ENCODE measurements at places on chromosomes 12 and 14.

GRCh38 chr14:42869681-42870080 is 1263.0 kb downstream of the LRFN5 start:
- DNase-seq = no peak

DNA sequence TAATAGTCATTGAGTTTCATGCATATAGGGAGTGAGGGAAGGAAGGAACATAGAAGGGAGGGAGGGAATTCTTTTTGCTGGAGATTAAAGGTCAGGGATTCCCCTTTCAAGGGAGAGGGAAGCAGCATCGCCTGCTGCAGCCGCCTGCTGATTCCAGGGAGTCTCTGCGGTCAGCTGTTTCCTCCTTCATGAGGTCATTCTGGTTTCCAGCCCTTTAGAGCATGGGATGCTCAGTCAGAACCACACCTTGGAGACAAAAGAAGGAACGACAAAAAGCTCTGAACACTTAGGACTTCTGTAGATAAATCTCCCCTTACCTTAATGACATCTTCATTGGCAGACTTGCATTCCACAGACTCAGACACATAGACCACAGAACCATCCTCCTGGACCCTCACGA is 923.0 kb upstream of the TMEM132C start:
- DNase-seq = no peak

GRCh38 chr12:25734529-25735180 is 181.6 kb upstream of the LMNTD1 start:
- no peak for DNase-seq

GRCh38 chr14:31166271-31166561 is 41.4 kb downstream of the HECTD1 start:
- no peak for DNase-seq

DNA sequence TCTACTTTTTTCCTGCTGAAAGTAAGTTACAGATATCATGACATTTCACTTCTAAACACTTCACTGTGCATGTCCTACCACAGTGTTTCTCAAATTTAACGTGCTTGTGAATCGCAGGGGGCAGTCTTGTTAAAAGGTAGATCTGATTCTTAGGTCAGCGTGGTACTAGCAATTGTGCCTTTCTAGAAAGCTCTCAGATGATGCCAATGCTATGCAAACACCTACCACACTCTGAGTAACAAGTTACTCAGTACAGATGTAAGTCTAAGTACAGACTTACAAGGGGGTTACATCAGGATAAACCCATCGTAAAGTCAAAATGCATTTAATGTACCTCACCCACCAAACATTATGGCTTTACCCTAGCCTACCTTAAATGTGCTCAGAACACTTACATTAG is 22.4 kb downstream of the TM7SF3 start:
- no peak for DNase-seq

DNA sequence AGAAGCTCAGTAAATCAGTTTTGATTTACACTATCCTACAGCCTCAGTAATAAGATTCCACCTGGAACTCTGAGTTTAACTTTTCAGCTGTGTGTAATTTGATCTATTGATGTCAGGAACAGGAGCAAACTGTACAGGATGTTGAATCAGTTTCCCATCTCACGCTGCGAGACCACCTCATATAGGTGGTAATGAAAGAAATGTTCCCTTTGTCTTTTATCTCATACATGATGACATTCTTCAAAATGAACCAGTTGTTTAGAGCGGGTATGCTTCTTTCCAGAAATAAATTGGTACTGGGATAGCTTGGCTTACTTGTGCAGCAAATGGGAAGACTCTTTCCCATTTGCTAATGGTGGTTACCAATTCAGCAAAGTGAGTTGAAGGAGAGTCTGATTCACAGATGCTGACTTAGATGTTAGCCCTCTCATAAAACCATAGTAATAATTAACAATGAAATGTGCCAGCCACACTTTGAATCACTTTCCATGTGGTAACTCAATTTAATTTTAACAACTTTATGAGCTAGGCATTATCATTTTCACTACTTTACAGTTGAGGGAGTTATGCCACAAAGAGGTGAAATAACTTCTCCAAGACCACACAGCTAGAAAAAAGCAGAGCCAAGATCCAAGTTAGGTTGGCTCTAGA is 251.5 kb downstream of the PAWR start:
- DNase-seq = no peak

DNA sequence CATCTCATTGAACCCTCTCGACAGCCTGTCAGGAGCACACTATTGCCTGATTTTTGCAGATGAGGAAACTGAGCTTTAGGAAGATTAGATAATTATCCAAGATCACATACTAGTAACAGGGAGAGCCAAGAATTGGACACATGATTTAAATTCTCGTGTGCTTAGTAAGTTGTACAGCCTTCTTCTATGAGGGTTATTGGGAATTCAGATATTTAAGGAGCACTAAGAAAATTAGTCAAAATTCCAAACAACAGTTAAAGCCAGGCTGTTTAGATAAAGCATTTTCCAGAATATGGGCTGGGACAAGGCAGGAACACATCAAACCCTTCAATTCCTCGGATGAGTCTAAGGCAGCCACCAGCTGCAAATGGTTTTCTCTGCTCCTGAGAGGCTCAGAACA is 148.8 kb downstream of the TMEM30B start:
- no peak for DNase-seq

GRCh38 chr12:54798651-54799050 is 55.7 kb upstream of the MUCL1 start:
- DNase-seq = no peak

DNA sequence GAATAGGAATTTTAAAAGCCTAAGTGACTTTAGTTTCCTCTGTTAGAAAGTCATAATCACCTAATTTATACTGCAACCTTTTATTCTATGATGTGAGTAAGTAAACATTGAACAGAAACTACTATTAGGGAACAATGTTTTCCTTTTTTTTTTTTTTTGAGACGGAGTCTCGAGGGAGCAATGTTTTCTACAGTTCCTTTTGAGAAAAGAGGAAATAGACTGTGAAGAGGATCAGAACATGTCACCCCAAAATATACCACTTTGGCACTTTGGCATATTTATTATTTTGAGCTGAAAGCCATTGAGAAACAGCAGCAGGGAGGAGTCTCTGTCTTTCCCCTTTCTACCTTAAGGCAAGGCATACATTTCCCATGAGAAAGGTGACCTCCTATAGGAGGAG is 162.7 kb upstream of the CNOT2 start:
- no peak for DNase-seq
